ENCODE measurements at places on chromosomes 16 and 17.
A peak's percentile ranks its signal among the peaks of the same experiment; 100 is the strongest.

DNA sequence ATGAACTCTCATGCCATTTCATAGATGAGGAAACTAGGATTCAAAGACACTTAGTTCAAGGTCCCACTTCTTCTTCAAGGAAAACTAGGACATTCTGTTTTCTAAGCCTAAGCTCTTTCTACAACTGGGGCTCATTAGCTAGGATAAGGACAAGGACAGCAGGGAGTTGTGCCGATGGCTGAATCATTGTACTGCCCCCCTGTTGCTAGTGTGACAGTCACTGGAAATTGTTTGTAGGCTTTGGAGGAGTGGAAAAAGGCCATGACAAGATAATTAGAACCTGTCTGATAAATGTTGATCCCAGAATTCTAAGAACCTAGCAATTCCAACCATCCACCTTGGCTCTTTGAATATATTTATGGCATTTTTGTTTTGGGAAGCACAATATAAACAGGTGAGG, 445.7 kb downstream of the CDH8 start:
- DNase-seq = no peak

- peak; percentile 85 for DNase-seq
Measured at GRCh38 chr17:1908699-1909309, 79.0 kb downstream of the RPA1 start.

DNA sequence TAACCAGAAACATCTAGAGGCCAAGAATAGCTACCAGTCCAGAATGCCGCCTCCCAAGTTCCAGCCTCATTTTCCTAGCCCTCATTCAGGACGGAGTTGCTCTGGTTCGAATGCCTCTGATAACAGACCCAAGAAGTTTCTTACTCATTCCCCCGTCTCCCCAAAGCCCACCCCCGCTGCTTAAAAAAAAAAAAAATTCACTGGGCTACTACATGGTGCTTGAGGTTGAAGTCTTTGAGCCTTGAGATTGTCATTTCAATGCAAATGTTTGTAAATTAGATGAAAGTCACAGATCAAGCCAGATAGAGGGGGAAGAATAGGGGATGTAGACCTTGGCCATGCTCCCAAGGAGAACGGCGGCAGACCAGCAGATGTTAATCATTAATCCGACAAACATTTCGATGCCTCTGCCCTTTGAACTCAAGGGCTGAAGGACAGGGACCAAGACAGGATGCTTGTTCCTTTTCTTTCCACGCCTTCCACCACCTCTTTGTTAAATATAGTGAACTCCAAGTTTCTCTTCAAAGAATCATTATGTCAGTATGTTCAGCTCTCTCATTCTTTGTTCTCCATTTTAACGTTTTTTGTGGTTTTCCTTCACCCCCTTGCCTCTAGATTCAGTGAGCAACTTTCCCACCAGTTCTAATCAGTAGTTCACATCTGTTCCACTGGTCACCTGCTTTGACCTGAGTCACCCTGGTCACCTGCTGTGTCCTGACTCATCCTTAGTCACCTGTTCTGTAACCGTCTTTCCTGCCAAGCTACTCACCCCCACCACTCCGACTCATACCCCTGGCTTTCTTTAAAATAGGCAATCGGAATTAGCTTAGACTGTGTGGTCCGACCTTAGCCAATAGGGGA, 190.3 kb downstream of the CPPED1 start:
- peak; percentile 40 for DNase-seq

DNA sequence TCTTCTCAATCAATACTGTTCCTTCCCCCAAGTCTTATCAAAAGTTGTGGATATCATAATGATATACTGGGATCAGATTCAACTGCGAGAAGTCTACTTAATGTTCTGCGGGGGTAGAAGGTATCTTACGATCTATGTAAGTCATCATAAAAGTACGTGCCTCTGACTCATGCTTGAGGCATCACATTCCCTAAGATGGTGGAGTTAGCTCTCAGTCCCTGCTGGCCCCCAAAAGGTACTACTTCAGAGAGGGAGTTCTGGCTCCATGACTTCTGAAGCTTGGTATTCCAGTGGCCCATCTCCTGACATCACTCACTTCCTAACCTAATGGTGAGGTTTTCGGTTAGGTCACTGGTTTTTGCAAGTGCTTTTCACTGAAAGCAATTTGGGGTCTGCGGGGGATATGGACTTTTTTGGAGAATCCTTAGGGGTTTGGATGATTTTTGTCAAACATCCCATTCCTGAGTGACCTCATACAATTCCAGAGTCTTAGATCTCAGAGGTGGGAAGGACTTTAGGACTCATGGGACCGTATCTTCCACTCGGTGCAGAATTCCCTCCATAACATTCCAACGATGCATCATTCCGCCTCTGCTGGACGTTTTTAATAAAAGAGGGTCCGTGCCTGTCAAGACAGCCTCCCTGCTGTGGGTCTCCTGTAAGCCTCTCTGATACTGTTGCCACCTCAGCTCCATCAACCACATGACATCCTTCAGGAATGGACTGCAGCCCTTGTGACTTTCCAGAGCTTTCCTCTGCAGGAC, 74.3 kb downstream of the DYNLRB2 start:
- peak; percentile 48 for DNase-seq

- DNase-seq = no peak
Measured at GRCh38 chr17:50508573-50509460, 578 bp downstream of the MYCBPAP start.
